Kidney (tissue), 22 donors: ENCODE measurements at places on chromosomes 11 and 22. TPM values are rescaled to one million over a fixed set of nuclear protein-coding genes. Genes with fewer than 3 reads are reported as not detected.

DNA sequence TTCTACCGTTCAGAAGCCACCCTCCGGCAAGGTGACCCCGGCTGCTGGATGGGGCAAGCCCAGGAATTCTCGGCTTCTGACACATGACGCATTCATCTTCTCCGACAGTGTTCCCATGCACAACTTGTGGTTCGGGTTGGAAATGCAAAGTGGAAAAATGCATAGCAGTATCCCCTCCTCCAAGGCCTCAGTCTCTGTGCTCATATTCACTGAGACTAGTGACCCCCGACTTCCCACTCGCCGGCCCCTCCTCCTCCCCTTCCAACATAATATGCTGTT is 70.0 kb upstream of the NTM start:
- H3K27me3 ChIP-seq, result no peaks in the 10 kb centered on the region
- no peaks in the 10 kb centered on the region for H3K36me3 ChIP-seq
- peak; percentile 75 for DNase-seq
- H3K27ac ChIP-seq, result no peak overlapping the region
- no peak overlapping the region for H3K4me3 ChIP-seq
- no peaks in the 10 kb centered on the region for H3K4me1 ChIP-seq

DNA sequence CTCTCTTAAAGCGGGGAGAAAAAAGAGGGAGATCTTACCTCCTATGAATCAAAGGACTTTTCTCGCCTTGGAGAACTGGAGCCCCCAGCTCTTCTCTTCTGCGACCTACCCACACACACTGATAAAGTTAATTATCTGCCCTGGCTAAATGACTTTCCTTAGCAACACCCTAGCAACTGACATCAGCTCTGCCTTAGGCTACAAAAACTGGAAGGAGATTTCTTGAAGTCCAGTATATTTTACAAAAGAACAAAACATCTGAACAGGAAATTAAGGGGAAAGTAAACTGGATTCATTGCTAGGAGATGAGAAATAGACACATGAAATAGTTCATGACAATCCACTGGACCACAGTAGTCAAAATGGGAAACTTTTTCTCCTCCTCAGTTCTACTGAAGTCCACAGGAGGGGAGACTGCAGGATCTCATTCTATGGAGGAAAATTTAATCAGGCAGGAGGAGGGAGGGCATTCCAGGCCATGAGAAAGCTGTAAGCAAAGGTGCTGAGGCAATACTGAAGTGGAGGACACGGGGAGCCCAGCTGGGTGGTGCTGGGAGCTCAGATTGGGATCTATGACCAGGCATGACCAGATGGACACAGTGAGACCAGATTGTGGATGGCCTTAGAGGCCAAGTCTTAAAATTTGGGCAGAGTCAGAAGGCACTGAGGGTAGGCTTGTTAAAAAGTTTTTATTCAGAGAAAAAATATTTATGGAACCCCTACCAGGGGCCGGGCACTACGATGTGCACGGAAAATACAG is 3.7 kb upstream of the SPON1 start:
- H3K27ac ChIP-seq, result no peak overlapping the region
- no peak for DNase-seq
- H3K27me3 ChIP-seq, result no peaks in the 10 kb centered on the region
- no peaks in the 10 kb centered on the region for H3K4me1 ChIP-seq

DNA sequence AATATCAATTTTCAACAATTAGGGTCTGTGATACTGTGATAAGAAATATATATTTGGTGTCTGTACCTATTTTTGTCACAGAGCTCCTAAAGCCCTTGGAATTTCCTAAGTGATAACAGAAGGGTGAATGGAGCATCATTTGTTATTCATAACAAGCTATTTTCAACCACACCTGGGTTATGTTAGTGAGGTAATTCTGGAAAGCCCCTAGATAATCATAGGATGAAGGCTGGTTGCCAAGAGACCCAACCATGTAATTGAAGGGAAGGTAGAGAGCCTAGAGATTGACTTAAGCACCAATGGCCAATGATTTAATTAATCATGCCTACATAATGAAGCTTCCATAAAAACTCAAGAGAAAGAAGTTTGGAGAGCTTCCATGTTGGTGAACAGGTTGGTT is 109.4 kb downstream of the KIF18A start:
- H3K27me3 ChIP-seq, result no peaks in the 10 kb centered on the region
- no peaks in the 10 kb centered on the region for H3K4me1 ChIP-seq
- H3K36me3 ChIP-seq, result no peaks in the 10 kb centered on the region
- no peak for DNase-seq
- H3K27ac ChIP-seq, result no peak overlapping the region

GRCh38 chr11:127943763-127944162 is 643.6 kb downstream of the ETS1 start:
- H3K4me1 ChIP-seq, result no peaks in the 10 kb centered on the region
- H3K27ac ChIP-seq, result no peak overlapping the region
- H3K36me3 ChIP-seq, result no peaks in the 10 kb centered on the region
- DNase-seq, result no peak

DNA sequence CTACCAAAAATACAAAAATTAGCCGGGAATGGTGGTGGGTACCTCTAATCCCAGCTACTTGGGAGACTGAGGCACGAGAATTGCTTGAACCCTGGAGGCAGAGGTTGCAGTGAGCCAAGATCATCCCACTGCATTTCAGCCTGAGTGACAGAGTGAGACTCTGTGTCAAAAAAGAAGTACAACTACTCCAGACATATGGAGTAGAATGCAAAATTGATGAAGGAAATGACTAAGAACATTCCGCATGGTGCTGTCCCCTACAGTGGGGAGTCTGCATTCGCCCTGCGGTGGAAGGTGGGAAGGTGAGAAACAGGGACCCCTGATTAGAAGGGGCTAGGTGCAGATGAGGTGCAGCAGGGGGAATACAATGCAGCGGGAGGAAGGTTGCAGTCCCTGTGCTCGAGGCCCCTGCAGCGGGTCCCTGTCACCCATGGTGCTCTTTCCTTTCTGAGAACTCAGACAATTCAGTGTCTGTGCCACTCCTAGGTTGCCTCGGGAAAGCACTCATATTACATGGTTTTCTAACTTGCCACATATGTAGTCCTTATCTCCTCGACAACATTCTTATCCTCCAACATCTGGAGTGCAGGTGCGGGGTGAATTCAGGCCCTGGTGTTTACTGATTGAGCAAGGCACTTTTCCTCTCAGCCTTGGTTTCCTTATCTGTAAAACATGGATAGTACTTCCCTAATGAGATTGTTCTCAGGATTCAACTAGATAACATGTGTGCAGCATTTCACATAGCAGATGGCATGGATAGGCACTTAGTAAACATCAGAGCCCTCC is 5.2 kb downstream of the POLD4 start:
- no peaks in the 10 kb centered on the region for H3K27me3 ChIP-seq
- H3K4me1 ChIP-seq, result peaks cover 4% of the 10 kb centered on the region
- no peak overlapping the region for H3K27ac ChIP-seq
- no peak for DNase-seq

GRCh38 chr11:57368845-57369232 is 12.1 kb downstream of the PRG3 start:
- no peaks in the 10 kb centered on the region for H3K36me3 ChIP-seq
- no peak overlapping the region for H3K4me3 ChIP-seq
- H3K27ac ChIP-seq, result no peak overlapping the region
- no peak for DNase-seq
- H3K4me1 ChIP-seq, result no peaks in the 10 kb centered on the region
- no peaks in the 10 kb centered on the region for H3K27me3 ChIP-seq

DNA sequence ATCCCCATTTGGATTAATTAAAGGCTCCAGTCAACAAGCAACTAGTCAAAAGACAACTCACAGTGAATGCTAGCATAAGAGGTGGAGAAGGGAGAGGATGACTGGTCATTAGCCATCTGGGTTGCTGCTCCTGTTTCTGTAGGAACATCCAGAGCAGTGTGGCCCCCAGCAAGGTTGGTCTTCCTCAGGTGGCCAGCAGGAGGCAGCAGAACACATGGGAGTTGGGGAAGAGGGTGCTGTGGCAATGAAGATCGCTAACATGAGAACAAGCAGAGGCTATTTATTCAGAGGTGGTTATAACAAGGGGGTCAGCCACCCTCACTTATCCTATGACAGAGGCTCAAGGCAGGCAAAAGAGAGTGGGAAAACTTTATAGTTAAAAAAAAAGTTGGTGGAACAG is 21.3 kb downstream of the IZUMO1R start:
- H3K4me1 ChIP-seq, result no peaks in the 10 kb centered on the region
- H3K27me3 ChIP-seq, result no peaks in the 10 kb centered on the region
- no peak for DNase-seq
- no peaks in the 10 kb centered on the region for H3K36me3 ChIP-seq

DNA sequence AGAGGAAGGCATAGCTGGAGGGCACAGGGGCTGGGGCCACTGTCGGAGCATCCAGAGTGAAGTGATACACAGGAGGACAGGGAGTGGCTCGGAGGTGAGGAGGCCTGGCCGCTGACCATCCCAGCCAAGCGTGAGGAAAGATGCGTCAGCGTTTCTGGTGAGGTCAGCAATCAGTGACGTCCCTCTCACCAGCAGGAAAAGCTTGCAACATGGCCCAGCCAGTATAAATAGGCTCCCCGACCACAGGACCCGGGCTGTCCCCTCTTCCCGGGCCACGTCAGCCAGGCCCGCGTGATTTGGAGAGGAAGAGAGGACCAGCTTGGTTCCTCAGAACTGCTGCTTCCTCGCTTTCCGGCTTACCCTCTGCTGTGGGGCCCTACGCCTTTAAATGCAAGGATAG is 4.2 kb upstream of the OSM start:
- no peaks in the 10 kb centered on the region for H3K4me1 ChIP-seq
- no peak for DNase-seq
- H3K36me3 ChIP-seq, result no peaks in the 10 kb centered on the region
- no peak overlapping the region for H3K4me3 ChIP-seq
- H3K27ac ChIP-seq, result no peak overlapping the region

GRCh38 chr11:61354208-61354607 is 7.5 kb downstream of the CYB561A3 start:
- no peak overlapping the region for H3K27ac ChIP-seq
- no peaks in the 10 kb centered on the region for H3K4me1 ChIP-seq
- H3K4me3 ChIP-seq, result no peak overlapping the region
- peaks cover 18% of the 10 kb centered on the region for H3K36me3 ChIP-seq
- no peaks in the 10 kb centered on the region for H3K27me3 ChIP-seq

- H3K27me3 ChIP-seq, result no peaks in the 10 kb centered on the region
- H3K27ac ChIP-seq, result peak overlapping the region; percentile 83
- peaks cover 8% of the 10 kb centered on the region for H3K4me1 ChIP-seq
Observed at GRCh38 chr11:119056421-119056999, 495 bp downstream of the HYOU1 start.

DNA sequence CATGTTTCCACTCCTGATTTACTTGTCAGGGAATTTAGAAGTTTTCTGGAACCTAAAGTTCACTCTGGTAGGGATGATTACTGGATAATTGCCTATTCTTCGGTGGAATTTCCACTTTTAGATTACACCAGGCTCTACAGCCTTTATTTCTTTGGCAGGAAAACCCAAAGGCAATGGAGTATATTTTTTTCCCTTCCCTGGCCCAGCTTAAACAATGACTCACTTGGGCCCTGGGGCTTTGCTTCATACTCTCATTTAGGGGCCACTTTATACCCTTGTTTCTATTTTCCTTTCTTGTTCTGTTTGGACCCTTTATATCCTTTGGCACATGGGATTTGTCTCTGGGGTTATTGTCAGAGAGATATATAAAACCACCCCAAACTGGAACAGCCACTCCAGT is 114.7 kb downstream of the CSTPP1 start:
- no peak overlapping the region for H3K27ac ChIP-seq
- H3K4me1 ChIP-seq, result no peaks in the 10 kb centered on the region
- DNase-seq, result no peak
- H3K27me3 ChIP-seq, result no peaks in the 10 kb centered on the region
- H3K36me3 ChIP-seq, result no peaks in the 10 kb centered on the region

DNA sequence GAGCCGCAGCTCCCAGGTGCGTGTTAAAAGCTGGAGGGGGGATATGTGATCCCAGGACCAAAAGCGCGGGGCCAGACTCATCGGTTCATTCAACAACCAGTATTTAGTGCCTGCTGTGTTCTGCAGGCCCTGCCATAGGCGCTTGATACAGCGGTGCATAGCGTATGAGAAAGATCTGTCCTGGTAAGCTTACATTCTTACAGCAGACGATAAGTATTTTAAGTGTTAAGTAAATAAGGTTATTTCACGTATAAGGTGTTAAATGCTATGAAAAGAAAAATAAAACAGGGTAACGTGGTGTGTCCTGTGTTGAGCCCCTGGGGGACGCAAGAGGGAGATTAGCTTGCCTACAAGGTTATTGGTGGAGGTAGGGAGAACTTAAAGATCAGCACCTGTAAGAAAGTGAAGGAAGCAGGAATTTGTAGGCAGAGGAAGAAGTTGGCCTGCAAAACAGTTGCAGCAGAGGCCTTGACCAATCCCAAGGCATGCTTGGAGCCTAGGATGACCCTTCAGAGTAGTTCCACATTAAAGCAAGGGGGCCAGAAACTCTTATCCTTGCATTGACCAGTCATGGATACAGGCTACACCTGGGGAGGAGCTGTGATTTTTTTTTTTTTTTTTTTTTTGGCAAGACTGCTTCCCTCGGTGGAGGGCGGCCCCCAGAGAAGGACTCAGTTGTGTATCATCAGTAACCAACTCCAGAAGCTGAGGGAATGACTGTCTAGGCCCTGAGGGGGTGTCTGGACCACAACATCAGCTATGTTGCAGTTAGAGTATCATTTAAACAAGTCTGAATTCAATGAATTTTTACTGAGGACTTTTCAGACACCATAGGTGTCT is 487 bp upstream of the LIPT2 start:
- H3K36me3 ChIP-seq, result peaks cover 6% of the 10 kb centered on the region
- H3K4me1 ChIP-seq, result no peaks in the 10 kb centered on the region
- peak overlapping the region; percentile 81 for H3K4me3 ChIP-seq
- no peaks in the 10 kb centered on the region for H3K27me3 ChIP-seq
- peak overlapping the region; percentile 95 for H3K27ac ChIP-seq

DNA sequence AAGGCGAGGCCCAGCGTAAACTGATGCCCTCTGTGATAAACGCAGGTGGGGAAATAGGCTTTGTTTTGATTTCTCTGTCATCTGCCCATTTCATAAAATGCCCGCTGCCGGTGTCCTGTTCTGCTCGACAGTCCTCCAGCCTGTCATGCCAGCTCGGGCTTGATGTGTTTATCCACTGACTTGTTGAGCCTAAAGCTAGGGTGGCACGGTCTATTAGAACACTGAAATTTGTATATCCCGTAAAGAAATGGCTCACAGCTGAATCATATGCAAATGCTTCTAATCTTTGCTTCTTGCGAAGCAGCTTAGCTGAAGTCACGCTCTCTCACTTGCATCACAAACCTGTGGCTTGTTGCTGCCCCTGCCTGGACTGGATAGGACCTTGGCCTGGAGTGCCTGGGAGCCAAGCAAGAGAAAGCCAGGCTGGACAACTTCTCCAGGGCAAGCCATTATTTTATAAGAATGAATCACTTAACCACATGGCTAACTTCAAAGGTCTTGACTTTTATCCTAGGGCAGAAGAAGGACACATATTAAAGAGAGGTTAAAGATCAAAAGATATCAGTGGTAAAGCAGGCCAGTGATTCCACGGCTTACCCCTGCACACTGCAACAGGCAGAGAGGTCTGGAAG is 33.1 kb downstream of the EHF start:
- H3K27ac ChIP-seq, result peak overlapping the region; percentile 63
- no peaks in the 10 kb centered on the region for H3K36me3 ChIP-seq
- H3K4me3 ChIP-seq, result no peak overlapping the region
- no peaks in the 10 kb centered on the region for H3K4me1 ChIP-seq

APOL3 gene
- total RNA-seq, result 43.7 TPM

TEX12 gene
- total RNA-seq, result not detected

ANO1 gene
- total RNA-seq, result 15.1 TPM

KRTAP5-2 gene
- total RNA-seq, result not detected

MMP27 gene
- total RNA-seq, result not detected
